ENCODE measurements at places on chromosomes 13 and 19.
A peak's percentile ranks its signal among the peaks of the same experiment; 100 is the strongest.

DNA sequence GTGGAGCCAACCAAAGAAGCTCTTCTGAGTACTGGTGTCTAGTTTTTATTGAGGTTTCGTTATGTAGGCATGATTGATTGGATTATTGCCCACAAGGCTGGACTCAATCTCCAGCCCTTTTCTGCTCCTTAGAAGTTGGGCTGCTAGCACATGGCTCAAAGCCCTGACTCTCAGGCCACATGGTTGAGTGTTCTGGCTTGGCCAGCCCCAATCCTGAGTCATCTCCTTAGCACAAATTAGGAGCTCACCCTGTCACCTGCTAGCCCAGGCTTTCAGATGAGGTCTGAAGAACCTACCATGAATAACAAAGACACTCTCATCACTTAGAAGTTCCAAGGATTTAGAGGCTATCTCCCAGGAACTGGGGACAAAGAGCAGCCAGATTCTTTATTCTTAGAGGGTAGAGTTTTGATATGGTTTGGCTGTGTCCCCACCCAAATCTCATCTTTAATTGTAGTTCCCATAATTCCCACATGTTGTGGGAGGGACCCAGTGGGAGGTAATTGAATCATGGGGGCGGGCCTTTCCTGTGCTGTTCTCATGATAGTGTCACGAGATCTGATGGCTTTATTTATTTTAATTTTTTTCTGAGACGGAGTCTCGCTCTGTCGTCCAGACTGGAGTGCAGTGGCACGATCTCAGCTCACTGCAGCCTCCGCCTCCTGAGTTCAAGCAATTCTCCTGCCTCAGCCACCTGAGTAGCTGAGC lies 11.3 kb downstream of the DPY19L3 start:
- no peak for DNase-seq

DNA sequence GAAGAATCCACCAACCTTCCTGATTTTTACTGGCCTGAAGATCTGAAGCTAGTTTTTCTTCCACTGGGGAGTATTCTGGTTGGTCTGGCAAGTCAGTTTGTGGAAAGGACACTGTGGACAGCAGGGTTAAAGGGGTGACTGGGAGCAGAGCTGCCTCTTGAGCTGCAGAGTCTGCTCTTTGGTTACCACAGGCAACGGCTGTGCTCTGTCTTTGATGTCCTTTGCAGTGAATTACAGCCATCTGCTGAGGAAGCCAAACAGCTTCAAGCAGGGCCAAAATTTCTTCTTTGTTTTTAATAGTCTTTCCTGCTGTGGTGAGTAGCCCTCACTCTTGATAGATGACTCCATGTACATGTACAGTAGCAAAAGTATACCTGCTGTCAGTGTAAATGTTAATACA lies 75.7 kb downstream of the ZNF100 start:
- no peak for DNase-seq

DNA sequence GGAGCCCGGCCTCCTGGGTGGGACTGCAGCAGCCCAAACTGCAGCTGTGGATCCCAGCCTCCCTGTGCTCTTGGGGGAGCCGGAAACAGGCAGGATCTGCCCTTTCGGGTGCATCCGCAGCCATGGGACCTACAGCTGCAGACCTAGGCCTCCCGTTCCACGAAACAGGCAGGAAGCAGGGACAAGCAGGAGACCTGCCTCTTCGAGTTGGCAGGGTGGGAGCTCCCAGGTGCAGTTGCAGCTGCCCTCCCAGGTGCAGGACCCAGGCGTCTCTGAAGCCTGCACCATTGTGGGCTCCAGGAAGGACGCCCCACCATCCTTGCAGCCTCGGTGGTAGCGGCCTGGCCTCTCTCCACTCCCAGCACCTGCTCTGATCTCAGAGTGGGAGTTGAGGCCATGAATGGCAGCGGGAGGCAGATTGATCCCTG lies 189.0 kb upstream of the KLHL1 start:
- DNase-seq = no peak

GRCh38 chr13:111597618-111598017 lies 277.2 kb downstream of the TEX29 start:
- no peak for DNase-seq

- no peak for DNase-seq
These were observed 799 bp downstream of the PVR start for GRCh38 chr19:44644402-44645016.

- DNase-seq = no peak
These were observed 359.2 kb upstream of the SGCG start for GRCh38 chr13:22821589-22821988.

GRCh38 chr13:25170554-25171111 lies 1.5 kb downstream of the AMER2 start:
- DNase-seq = no peak

DNA sequence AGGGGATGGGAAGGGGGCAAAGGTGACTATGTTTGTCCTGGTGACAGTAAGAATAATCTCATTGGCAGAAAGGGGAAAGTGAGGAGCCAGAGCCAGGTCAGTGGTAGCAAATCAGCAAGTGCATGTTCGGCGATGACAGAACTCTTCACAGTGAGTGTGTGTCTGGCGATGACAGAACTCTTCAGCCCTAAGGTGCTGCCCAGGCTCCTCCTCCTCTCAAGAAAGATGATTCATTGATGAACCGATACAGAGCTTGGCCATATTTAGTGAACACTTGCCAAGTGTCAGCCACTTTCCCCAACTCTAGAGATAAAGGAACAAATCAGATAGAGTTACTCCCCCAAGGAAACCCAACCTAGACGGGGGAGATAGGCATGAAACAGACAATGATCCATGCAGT lies 199.3 kb upstream of the UBL3 start:
- DNase-seq = no peak

- DNase-seq = peak; percentile 68
These were observed 52.0 kb downstream of the NWD1 start for GRCh38 chr19:16771618-16772017.

DNA sequence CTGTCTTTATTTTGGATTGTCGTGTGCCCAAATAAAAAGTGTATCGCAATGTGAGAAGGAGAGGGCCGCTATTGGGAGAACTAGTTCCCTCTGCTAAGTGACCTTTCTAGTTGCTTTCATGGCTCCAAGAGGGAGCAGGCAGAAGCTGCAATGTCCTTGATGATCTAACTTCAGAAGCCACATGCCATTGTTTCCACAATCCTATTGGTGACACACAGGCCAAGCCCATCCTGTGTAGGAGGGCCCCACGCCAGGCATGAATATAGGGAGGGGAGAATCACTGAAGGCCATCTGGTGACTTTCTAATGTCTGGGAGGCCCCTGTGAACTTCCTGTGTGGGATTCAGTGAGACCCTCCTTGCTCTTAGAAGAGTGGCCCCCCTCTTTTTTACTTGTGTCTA lies 47.8 kb upstream of the KPNA3 start:
- DNase-seq = no peak

GRCh38 chr19:8017808-8018207 lies 12.4 kb upstream of the ELAVL1 start:
- peak; percentile 21 for DNase-seq

GRCh38 chr13:51776179-51776578 lies 27.8 kb downstream of the DHRS12 start:
- DNase-seq = no peak

DNA sequence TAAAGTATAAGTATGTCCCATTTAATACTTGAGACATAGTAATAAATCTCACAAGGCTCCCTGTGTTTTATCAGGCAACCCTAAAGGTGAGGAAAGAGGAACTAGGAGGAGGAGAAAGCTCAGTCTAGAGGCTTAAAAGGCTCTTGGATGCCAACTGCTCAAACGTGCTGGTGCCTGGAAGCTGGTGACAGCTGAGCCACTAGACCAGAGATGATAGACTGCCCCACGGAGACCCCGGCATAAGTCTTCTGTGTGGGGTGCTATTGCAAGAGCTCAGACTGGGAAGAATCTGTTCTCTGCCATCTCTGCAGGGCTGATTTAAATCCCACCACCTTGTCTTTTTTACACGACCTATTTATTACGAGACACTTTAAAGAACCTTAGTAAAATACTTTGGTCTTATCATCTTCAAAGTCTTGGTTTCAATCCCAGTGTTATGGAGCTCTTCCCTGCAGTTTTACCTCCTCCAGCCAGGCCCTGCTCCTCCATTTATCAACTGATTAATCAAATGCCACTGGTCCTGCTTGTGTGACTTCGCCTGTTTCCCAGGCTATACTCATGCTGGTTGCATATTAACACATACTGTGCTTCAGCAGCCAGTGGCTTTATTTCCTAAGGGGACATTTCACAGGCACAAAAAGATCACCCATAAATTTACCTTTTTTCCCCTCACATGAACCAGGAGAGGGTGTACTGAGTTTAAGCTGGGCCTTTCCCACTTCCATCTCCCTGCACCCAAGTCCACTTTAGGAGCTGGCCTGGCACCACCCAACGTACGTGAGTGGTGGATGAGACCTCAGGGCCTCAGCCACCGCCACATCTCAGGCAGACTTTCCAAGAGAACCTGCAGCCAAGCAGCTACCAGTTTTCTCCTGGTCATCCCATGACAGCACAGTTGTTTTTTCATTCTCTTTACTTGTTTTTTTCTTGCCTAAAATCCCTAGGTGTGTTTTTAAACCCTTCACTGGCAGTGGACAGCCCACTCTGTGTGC lies 7.8 kb upstream of the ATP12A start:
- no peak for DNase-seq

DNA sequence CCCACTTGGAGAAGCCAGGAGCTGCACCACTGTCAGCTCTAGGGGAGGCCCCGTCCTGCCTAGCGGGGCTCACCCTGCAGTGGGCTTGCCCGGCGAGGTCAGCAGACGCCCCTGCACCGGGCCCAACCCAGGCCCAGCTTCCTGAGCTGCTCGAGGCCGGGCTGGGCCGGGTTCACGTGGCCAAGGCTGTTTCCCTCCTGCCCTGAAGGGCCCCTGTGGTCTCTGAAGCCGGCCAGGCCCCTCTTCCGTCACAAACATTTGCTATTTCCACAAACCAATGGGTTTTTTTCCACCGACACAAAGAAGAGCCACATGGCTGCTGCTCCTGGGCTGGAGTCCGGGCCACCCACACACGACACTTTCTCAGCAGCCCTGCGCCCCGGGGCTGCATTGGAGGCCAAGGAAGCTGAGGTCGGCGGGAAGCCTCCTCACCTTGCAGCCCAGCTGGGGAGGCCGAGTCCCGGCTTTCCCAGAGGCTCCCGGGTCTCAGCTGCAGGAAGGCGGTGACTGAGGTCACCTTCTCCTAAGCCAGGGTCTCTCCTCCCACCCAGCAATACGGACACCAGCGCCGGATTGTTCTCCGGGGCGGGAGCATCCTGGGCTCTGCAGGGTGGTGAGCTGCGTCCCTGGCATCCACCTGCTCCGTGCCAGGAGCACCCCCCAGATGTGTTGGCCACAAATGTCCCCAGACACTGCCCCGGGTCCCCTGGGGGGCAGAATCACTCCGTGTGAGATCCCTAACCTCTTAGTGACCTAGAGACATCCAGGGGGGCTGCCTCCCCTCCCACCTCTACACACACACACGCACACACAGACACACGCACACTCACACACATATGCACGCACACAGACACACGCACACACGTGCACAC lies 80.5 kb downstream of the GADD45B start:
- no peak for DNase-seq

GRCh38 chr13:23871616-23872220 lies 17.5 kb downstream of the MIPEP start:
- no peak for DNase-seq

DNA sequence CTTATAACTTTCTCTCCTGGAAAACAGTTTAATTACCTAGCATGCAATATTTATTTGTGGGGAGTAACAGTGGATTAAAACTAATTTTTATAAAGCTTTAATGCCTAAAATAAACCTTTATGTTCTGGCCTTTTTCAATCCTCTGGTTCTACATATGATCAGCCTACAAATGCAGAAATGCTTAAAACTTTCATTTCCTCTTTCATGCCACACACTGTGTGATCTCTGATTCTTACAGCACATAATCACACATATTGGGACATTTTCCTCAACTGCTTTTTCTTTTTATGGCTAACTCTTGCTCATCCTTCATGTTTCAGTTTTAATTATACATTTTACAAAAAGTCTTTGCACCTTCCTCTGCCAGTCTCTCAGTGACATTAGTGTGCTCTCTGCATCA lies 910.8 kb upstream of the SLITRK6 start:
- no peak for DNase-seq
